ENCODE measurements at places on chromosomes 2 and 18. TPM values are rescaled to one million over a fixed set of nuclear protein-coding genes. Genes with fewer than 3 reads are reported as not detected.
A peak's percentile ranks its signal among the peaks of the same experiment; 100 is the strongest.

DNA sequence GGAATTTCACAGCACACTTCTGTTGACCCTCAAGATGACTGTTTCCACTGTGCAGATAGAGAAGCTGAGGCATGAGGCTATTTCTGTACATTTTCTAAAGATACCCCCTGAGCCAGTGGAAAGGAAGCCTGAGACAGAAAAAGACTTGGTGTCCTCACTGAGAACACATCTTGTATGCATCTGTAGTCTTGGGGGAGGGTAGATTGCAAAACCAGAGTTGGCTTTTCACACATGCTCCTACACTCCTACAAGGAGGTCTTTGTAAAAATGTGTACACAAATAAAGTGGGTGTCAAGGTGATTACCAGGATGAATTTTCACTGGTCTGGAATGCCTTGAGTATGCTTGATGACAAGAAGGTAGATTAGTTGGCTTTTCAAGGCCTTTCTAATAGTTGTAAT is 98.0 kb downstream of the KCTD18 start:
- DNase-seq = no peak
- H3K4me1 ChIP-seq = peaks cover 22% of the 10 kb centered on the region
- H3K27ac ChIP-seq = no peak overlapping the region
- no peak overlapping the region for H3K4me3 ChIP-seq
- no peaks in the 10 kb centered on the region for H3K36me3 ChIP-seq

C1GALT1C1L gene
- not detected for total RNA-seq

GRCh38 chr2:33126958-33127357 is 180.2 kb downstream of the LTBP1 start:
- peak overlapping the region; percentile 20 for H3K27ac ChIP-seq
- DNase-seq = no peak
- no peaks in the 10 kb centered on the region for H3K4me1 ChIP-seq
- H3K4me3 ChIP-seq = no peak overlapping the region
- H3K36me3 ChIP-seq = no peaks in the 10 kb centered on the region

GRCh38 chr2:39930175-39930917 is 151.3 kb upstream of the THUMPD2 start:
- no peak for DNase-seq
- no peaks in the 10 kb centered on the region for H3K27me3 ChIP-seq
- H3K4me3 ChIP-seq = no peak overlapping the region
- no peaks in the 10 kb centered on the region for H3K36me3 ChIP-seq

- H3K27me3 ChIP-seq = no peaks in the 10 kb centered on the region
- no peak overlapping the region for H3K27ac ChIP-seq
- H3K4me1 ChIP-seq = peaks cover 9% of the 10 kb centered on the region
- DNase-seq = no peak
- H3K36me3 ChIP-seq = no peaks in the 10 kb centered on the region
These were observed 34.7 kb downstream of the SPOPL start for GRCh38 chr2:138536302-138536701.

DNA sequence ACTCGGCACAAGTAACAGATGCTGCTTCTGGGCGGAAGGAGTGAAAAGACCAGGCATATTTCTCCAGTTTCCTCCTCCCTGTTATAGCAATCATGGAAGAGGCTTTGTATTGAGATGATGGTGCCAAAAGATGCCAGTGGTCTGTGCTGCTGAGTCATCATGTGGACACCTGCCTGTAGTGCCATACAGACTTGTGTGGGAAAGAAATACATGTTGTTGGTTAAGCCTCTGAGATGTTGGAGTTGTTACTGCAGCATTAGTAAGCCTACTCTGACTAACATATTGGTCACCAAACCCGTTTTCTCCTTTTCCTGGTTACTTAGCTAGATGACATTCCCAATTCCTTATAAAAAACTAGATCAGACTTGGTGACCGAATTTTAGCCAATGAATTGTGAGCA is 356.9 kb downstream of the ZNF521 start:
- H3K27ac ChIP-seq = no peak overlapping the region
- no peaks in the 10 kb centered on the region for H3K36me3 ChIP-seq
- H3K4me1 ChIP-seq = peaks cover 14% of the 10 kb centered on the region
- H3K27me3 ChIP-seq = no peaks in the 10 kb centered on the region
- DNase-seq = no peak

- no peak for DNase-seq
- no peak overlapping the region for H3K27ac ChIP-seq
- no peaks in the 10 kb centered on the region for H3K4me1 ChIP-seq
- H3K4me3 ChIP-seq = no peak overlapping the region
These were observed 21.5 kb upstream of the IL18RAP start for GRCh38 chr2:102401456-102401855.

- H3K27ac ChIP-seq = no peak overlapping the region
- no peaks in the 10 kb centered on the region for H3K27me3 ChIP-seq
- H3K4me1 ChIP-seq = no peaks in the 10 kb centered on the region
- no peaks in the 10 kb centered on the region for H3K36me3 ChIP-seq
- H3K4me3 ChIP-seq = no peak overlapping the region
These were observed 143.6 kb downstream of the MYO3B start for GRCh38 chr2:170321526-170321925.

DNA sequence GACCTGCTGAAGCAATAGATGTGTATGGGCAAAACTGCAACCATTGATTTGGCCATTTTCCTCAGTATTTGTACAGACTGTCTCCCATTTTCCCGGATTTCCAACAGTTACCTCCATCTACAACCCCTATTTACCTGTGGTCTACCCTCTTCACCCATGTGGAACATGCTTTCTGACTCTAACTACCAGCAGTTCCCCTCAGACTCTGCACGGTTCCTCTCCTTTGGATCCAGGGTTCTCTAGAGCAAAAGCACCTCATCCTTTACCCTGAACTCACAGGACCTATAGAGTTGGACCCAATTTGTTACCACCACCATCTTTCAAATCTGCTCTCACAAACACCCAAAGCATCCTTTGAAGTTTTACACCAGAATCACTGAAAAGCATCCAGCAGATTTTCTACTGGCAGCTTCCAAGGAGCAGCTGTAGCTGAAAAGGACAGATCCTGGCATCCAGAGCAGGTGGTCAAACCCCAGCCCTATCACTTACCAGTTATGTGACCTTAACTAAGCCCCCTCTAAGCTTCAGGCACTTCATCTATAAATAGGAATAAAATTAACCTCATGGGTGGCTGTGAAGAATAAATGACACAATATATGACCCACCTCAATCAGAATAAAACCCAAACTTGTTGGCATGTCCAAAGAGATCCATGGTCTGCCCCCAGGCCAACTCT is 15.3 kb downstream of the CYTIP start:
- DNase-seq = no peak
- no peaks in the 10 kb centered on the region for H3K27me3 ChIP-seq
- H3K27ac ChIP-seq = no peak overlapping the region
- no peaks in the 10 kb centered on the region for H3K36me3 ChIP-seq
- no peak overlapping the region for H3K4me3 ChIP-seq

GRCh38 chr18:79317703-79318102 is 78.0 kb upstream of the NFATC1 start:
- H3K4me1 ChIP-seq = no peaks in the 10 kb centered on the region
- H3K36me3 ChIP-seq = no peaks in the 10 kb centered on the region
- H3K27ac ChIP-seq = no peak overlapping the region
- no peak overlapping the region for H3K4me3 ChIP-seq

REG1B gene
- not detected for total RNA-seq

DNA sequence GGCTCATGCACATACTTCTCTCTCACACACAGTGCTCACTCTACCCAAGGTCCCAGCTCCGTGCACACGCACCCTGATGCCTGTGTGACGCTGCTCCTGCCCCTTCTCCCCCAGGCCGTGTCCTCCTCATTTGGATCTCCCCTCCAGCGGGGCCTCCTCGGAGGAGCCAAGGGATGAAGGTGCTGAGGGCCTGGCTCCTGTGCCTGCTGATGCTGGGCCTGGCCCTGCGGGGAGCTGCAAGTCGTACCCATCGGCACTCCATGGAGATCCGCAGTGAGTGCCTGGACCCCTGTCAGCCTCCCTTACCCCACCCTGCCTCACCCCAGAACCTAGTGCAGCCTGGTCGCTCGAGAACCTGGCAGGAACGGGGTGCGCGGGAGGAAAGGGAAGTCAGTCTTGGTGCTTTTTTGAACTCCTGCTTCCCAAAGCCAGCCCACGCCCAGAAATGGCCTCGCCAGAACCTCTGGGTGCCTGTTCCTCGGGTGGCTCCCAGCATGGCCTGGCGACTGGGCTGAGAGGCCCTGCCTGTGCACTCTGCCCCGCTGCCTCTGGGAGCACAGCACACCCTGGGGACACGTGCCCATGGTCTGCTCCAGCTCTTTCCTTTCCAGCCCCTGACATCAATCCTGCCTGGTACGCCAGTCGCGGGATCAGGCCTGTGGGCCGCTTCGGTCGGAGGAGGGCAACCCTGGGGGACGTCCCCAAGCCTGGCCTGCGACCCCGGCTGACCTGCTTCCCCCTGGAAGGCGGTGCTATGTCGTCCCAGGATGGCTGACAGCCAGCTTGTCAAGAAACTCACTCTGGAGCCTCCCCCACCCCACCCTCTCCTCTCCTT is at the start of gene PRLH:
PRLH (plus strand) TSS at position 174 of the 835 bp plus-strand sequence; CDS start at position 174, 0 bp downstream.
- no peak for DNase-seq
- no peaks in the 10 kb centered on the region for H3K36me3 ChIP-seq
- H3K27me3 ChIP-seq = peaks cover 5% of the 10 kb centered on the region
- no peak within 1 kb of the TSS for H3K27ac ChIP-seq
- no peak within 1 kb of the TSS for H3K4me3 ChIP-seq
- peaks cover 2% of the 10 kb centered on the region for H3K4me1 ChIP-seq

DNA sequence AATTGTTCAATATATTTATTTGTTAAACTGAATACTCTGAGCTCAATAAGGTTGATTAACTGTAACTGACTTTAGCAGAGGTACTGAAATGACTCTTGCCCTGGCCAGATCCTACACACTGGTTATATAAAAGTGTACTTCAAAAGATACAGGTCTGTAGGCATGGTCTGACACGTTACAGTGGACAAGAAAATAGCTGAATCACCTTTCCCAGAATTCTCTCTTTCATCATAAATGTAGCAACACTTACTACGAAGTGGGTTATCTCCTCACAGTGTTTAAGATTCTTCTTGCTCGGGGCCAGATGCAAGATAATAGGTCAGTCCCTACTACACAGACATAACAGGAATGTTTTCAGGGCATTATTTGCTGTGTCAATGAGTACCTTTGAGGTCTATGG is 107.0 kb upstream of the ZC3H15 start:
- no peaks in the 10 kb centered on the region for H3K36me3 ChIP-seq
- no peak overlapping the region for H3K27ac ChIP-seq
- DNase-seq = no peak
- no peak overlapping the region for H3K4me3 ChIP-seq
- no peaks in the 10 kb centered on the region for H3K4me1 ChIP-seq
- no peaks in the 10 kb centered on the region for H3K27me3 ChIP-seq

DNA sequence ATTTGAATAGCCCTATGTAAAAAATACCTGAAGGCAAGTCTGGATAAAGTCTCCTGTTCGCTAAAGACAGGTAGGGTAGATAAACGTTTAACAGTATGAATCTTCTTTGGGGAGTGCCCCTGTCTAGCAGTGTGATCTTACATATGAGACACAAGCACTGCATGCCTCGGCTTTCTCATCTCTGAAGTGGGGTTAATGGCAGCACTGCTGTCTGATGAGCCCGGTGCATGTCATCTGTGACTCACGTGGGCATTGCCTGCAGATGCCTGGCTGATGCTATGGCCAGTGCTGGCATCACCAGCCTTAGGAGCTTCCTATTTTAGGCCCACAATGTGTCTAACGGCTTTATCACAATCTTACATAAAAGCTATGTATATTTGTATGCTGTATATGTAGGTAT is 50.1 kb downstream of the GALR1 start:
- no peak overlapping the region for H3K4me3 ChIP-seq
- no peaks in the 10 kb centered on the region for H3K27me3 ChIP-seq
- H3K4me1 ChIP-seq = no peaks in the 10 kb centered on the region
- no peak overlapping the region for H3K27ac ChIP-seq
- no peak for DNase-seq

DNA sequence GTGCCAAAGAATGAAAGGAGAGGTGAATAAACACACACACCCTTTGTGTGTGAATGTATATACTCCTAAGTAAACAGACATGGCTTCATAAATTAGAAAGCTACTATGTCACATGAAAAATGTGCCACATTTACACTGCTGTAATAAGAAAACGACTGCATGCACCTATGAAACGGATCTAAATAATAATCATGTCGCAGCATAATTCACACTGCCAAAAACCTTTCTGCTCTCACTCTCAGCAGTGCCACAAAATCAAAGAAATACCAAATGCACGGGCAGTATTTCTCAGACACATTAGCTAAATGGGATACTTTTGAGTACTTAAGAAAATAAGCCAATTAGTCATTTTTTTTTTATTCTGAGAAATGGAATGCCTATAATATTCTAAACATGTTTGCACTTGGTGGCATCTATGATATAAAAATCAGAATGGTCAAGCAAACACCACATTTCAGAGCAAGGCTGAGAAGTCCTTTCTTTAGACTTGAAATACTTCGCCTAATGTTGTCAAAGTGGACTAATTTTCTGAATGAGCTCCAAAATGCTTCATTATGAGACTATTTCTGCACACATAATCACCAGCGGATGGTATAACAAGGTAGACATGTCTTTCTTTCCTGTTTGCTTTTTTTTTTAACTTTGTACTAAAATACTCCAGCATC is 6.6 kb downstream of the BCL11A start:
- H3K4me3 ChIP-seq = no peak overlapping the region
- H3K4me1 ChIP-seq = peaks cover 24% of the 10 kb centered on the region
- no peak for DNase-seq
- no peaks in the 10 kb centered on the region for H3K36me3 ChIP-seq
- no peak overlapping the region for H3K27ac ChIP-seq

NAT8 gene
- total RNA-seq = 0.31 TPM

DNA sequence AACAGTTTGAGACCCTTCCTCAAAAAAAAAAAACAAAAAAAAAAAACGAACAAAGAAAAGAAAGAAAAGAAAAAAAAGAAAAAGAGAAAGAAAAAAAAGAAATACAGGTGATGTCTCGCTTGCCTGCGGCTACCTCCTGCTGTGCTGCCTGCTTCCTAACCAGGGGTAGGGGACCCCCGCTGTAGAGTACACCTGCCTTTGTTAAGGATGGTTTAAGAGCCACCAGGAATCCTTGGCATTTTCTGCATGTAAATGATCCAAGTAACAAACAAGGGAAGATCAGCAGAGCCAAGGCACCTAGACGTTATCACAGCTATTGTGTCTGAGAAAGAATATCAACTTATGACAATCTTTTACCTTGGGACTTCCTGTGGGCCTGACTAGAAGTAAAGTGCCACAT is 856.8 kb upstream of the GCFC2 start:
- no peak overlapping the region for H3K4me3 ChIP-seq
- H3K27me3 ChIP-seq = no peaks in the 10 kb centered on the region
- no peaks in the 10 kb centered on the region for H3K36me3 ChIP-seq

DNA sequence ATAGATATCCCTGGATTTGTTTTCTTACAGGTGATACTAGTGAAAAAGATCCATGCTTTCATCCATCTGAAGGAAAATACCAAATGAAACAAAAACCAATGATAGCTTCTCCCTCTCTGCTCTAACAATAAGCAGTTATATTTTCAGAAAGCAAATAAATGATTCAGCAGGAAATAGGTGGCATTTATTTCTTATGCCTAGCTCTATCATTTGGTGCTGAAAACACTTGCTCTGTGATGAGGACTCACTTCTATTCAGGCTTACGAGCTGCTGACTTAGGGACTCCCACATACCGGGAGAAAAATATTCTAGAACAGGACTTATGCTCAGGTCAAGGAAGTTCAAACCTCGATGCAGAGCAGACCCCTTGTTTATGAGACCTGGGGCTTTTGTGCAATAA is 142.6 kb downstream of the SETBP1 start:
- peaks cover 62% of the 10 kb centered on the region for H3K4me1 ChIP-seq
- no peak for DNase-seq
- H3K4me3 ChIP-seq = no peak overlapping the region
- no peaks in the 10 kb centered on the region for H3K27me3 ChIP-seq

VIT gene
- 27.3 TPM for total RNA-seq

SMPD4 gene
- 33.4 TPM for total RNA-seq
